MCF 10A (cell line): ENCODE measurements at places on chromosomes 6 and 20. TPM values are rescaled to one million over a fixed set of nuclear protein-coding genes. Genes with fewer than 3 reads are reported as not detected.

Gene DEF6
- 17.8 and 23.1 TPM in 2 replicates for total RNA-seq

Gene NTSR1
- 4.5 and 6.2 TPM in 2 replicates for total RNA-seq

Gene SIRPB2
- total RNA-seq, result 1.3 and 1.8 TPM in 2 replicates

- H3K27me3 ChIP-seq, result no peaks in the 10 kb centered on the region
- H3K27ac ChIP-seq, result no peak overlapping the region
- no peaks in the 10 kb centered on the region for H3K36me3 ChIP-seq
- peak overlapping the region; percentile 23 for H3K4me3 ChIP-seq
- no peaks in the 10 kb centered on the region for H3K4me1 ChIP-seq
Observed at GRCh38 chr6:30162265-30163089, 869 bp upstream of the TRIM15 start.

DNA sequence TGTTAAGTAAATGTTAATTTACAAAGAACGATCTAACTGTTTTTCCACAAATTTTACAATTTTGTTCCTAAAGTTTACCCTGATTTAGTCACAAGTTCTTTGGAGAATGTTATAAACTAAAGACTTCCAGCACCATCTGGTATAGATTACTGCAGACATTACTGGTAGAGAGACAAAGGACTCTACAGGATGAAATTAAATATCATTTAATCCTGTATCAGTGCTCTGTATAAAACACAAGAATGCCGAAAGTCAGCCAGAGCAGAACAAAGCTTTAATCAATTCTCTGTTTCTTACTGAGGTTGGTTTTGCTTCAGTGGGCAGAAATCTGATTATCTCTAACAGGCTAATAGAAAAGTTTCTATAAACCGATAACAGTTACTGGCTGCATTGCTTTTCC is 763.6 kb downstream of the TENT5A start:
- no peaks in the 10 kb centered on the region for H3K27me3 ChIP-seq
- no peak overlapping the region for H3K27ac ChIP-seq
- no peak overlapping the region for H3K4me3 ChIP-seq
- DNase-seq, result no peak

DNA sequence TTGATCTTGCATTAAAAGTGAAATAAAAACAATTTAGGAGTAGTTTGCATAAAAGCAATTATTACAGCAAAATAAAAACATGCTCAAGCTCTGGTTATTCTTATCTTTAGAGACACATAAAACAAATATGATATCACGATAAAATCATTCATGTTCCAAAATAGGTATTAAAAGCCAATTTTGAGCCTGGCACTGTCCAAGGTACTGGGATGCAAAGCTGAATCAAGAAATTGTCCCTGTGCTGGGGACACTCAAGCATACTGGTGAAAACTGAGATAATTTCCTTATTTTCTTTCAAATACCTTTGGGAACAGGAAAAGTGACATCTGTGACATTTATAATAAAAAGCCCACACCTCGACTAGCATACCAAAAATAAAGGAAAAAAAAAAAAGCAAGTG is 931 bp upstream of the MTCL3 start:
- H3K27ac ChIP-seq, result no peak overlapping the region
- no peak overlapping the region for H3K4me3 ChIP-seq
- no peaks in the 10 kb centered on the region for H3K36me3 ChIP-seq
- peak; percentile 16 for DNase-seq
- H3K27me3 ChIP-seq, result peaks cover 78% of the 10 kb centered on the region

GRCh38 chr6:73704260-73704659 is 8.3 kb downstream of the CD109 start:
- H3K4me3 ChIP-seq, result no peak overlapping the region
- H3K27me3 ChIP-seq, result no peaks in the 10 kb centered on the region
- H3K4me1 ChIP-seq, result peaks cover 30% of the 10 kb centered on the region
- H3K27ac ChIP-seq, result no peak overlapping the region
- H3K36me3 ChIP-seq, result peaks cover 37% of the 10 kb centered on the region

DNA sequence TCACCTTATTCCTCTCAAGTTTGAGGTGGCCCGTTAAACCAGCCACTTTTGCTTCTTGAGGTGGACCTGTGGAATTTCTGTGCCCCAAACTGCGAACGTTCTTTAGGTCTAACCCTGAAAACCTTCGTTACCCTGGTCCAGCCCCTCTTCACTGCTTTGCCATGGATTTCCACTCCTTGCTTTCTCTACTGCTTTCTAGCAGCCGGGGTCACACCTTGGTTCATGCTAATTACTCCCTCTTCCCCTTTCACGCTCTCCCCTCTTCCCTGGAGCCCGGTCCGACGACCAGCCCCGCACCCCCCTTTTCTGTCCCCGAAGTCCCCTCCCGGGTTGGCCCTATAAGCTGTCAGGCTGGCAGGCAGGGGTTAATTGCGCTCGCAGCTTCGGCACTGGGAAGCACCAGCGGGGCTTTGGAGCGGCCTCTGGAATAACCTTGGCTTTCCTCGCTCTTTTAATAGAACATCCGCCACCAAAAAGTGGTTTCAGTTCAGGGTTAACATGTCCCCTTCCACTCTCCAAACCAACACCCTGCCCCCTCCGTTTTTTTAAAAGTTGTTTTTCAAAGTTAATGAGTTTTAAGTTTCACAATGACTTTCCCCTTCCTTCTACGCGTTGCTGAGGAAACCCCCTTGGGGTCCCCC is 1.4 kb upstream of the HIVEP1 start:
- DNase-seq, result no peak
- peak overlapping the region; percentile 89 for H3K4me3 ChIP-seq
- H3K27ac ChIP-seq, result peak overlapping the region; percentile 99
- no peaks in the 10 kb centered on the region for H3K27me3 ChIP-seq
